Activated T-cell treated with anti-CD3 and anti-CD28 coated beads for 24 hours (primary cell): ENCODE measurements at places on chromosomes 7 and 10.

DNA sequence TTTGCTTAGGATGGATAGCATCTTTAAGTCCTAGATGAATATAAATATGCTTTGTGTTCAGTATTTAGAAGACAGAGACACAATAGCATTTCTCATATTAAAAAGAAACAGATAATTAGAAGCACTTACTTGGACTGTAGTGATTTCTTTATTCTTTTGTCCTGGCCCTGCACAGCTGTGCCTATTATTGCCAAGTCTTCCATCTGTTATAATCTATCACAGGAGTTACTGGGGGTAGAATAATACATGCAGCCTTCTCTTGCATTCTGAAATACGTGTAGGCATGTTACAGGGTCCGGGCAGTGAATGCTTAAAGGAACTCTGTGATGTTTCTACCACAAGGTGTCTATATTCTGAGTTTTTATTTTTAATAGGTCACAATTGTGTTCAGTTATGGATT lies 461.5 kb upstream of the COBL start:
- no peak for DNase-seq

- no peak for DNase-seq
Observed at GRCh38 chr7:101743995-101744360, 73.4 kb upstream of the CUX1 start.

- no peak for DNase-seq
Observed at GRCh38 chr7:271266-272107, 18.5 kb upstream of the FOXL3 start.

DNA sequence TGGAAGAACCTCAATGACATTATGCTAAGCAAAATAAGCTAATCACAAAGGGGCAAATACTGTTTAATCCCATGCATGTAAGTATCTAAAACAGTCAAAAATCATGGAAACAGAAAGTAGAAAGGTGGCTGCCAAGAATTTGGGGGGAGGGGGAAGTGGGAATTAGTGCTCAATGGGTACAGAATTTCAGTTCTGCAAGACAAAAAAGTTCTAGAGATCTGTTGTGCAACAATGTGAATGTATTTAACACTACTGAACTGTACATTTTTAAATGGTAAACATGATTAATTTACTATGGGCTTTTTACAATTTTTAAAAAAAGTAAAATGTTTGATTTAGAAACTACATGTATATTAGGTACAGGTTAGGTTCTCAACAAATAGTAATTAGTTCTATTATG lies 11.9 kb downstream of the EZH2 start:
- DNase-seq, result no peak

GRCh38 chr10:130226012-130226411 lies 89.8 kb downstream of the GLRX3 start:
- no peak for DNase-seq

- DNase-seq, result no peak
Observed at GRCh38 chr7:38927751-38928150, 18.8 kb upstream of the VPS41 start.

- DNase-seq, result no peak
Observed at GRCh38 chr10:130807096-130807495, 504.4 kb downstream of the TCERG1L start.

DNA sequence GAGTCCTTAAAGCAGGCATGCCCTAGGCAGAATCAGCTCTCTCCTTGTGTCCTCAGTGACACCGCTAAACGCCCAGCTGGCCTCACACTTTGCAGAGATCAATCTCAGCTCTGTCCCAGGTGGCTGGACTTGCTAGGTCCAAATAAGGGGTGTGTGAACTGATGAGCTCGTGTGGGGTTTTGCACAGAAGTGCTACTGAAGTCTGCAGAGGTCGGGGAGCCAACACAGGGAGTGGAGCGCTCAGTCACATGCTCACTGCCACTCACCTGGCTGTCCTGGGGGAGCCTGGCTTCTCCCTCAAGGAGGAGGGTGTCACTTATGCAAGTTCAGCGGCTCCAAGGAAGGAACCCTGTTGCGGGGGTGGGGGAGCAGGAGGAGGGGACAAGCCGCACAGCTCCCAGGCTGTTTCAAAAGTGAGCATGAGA lies 2.0 kb downstream of the ELN start:
- no peak for DNase-seq

DNA sequence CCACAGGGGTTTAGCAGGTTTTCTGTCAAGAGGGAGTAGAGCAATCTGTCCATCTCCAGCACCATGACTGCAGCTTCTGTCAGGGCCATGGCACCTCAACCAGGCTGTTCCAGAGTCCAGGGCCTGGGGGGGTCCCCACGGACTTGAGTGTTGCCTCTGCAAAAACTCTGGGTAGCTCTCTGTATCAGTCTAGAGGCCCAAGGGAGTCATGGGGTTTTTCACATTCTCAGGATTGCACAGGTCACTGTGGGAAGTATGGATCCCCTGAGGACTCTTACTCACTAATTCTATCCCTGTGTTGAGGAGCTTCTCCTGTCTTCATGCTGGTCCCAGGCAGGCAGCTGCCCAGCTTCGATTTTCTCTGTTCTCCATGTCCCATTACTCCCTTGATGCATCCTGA lies 60.5 kb downstream of the RNF133 start:
- no peak for DNase-seq

DNA sequence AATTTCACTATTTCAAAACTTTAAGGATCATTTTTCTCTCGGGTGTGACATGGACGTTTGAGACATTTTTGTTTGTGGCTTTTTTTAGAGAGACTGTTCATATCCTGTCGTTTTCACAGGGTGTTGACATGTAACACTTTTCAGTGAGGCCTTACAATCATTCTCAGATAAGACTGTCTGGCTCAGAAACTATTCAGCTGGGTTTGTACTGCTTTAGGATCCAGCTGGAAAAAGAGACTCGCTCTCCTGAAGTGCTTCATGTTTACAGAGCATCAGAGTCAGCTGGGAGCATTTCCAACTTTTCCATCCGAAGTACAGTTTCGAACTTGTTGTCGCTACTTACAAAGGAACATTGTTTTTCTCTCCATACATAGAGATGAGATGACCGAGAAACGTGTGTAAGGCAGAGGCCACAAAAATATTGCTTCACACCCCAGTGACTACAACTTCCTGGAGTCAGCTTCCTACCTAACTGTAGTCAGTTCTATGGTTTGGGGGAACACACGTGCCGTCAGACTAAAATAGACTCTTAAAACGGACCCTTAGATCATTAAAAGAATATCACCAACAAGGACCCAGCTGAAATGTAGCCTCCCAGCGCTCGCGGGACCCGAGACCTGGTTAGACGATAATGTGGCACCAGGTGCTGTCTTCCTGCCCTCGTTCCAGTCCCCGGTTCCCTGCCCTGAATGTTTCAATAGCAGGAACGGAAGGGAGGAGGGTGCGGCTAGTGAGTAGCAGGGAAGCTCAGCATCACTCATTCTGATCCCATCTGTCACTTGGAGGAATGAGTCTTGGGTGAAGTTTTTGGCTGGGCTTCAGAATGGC lies 78.0 kb downstream of the MKI67 start:
- DNase-seq, result no peak

GRCh38 chr7:1083729-1084657 lies 3.9 kb upstream of the GPER1 start:
- DNase-seq, result no peak
